NCI-H1436 (cell line): ENCODE measurements at places on chromosomes 16 and 17.

GRCh38 chr16:80120899-80121521, 419.8 kb upstream of the DYNLRB2 start:
- no peak for DNase-seq

- no peak for DNase-seq
These were observed 10.0 kb downstream of the KRT16 start for GRCh38 chr17:41602524-41602923.

DNA sequence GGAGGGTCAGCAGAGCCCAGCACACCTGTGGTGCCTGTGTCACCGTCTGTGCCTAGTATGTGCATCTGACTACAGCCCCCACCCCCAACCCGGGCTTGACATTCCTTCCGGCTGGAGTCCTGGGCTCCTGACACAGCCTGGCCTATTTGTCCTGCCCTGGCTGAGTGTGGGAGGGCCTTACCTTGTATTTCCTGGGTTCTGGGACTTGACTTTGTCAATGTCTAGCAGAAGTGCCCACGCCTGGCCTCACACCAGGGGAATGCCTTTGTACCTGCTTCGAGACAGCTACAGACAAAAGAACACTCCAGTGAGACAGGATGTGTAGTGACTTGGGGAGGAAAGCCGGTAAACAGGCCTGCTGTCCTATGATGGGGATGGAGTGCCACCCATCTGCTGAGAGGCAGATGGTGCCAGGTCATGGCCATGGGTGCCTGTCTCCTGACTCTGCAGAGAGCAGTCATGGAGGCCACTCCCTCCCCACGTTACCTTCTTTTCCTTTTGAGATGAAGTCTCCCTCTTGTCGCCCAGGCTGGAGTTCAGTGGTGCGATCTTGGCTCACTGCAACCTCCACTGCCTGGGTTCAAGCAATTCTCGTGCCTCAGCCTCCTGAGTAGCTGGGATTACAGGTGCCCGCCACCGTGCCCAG, 42.8 kb downstream of the TNFRSF13B start:
- no peak for DNase-seq

GRCh38 chr17:68953340-68953997, 1.7 kb downstream of the ABCA8 start:
- DNase-seq = no peak

- DNase-seq = no peak
These were observed 47.7 kb upstream of the XYLT1 start for GRCh38 chr16:17518441-17518840.

DNA sequence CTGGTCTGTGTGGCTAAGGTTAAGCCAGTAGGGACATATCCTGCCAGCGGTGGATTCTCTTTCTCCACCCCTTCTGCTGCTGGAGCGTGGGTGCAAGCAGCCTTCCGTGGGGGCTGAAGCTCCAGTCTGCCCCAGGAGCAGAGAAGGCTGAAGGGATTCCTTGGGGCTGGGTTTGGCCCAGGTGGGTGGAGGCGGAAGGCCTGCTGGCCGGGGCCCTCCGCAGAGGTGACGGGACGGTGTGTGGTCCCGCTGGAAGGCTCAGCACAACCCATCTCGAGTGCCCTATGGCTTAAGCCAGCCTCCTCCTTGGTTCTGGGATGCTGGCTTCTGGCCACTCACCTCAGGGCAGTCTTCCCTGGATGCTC, 13.1 kb downstream of the TIMM22 start:
- DNase-seq = no peak
